ENCODE measurements at places on chromosomes 4 and X.

DNA sequence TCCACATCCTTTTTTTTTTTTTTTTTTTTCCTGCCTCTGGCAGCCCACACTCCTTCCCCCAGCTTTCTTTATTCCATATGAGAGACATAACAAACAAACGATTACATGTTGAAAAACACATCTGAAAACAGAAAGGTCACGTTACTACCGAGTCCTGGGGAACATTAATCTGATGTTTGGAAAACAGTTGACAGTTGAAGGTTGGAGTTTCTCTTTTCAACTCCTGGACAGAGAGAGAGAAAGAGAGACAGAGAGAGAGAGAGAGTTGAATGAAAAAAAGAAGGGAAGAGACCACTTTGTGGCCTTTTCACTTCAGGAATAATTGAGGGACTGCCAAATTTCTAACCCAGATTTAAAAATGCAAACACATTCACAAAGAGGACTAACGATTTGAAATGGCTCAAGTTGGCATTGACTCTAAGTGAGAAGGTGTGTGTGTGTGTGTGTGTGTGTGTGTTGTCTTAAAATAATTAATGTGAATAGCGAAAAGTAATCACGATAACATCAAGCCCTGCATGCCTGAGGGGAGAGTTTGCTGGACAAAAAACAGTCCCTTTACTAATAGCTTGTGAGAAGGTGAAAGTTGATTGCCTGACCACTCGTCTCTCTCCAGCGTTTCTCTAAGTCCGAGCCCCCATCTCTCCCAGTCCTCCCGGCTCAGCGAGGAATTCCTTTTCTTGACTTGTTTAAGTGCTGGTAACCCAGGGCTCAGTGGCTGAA is 67.3 kb downstream of the FBXO8 start:
- DNase-seq, result no peak

DNA sequence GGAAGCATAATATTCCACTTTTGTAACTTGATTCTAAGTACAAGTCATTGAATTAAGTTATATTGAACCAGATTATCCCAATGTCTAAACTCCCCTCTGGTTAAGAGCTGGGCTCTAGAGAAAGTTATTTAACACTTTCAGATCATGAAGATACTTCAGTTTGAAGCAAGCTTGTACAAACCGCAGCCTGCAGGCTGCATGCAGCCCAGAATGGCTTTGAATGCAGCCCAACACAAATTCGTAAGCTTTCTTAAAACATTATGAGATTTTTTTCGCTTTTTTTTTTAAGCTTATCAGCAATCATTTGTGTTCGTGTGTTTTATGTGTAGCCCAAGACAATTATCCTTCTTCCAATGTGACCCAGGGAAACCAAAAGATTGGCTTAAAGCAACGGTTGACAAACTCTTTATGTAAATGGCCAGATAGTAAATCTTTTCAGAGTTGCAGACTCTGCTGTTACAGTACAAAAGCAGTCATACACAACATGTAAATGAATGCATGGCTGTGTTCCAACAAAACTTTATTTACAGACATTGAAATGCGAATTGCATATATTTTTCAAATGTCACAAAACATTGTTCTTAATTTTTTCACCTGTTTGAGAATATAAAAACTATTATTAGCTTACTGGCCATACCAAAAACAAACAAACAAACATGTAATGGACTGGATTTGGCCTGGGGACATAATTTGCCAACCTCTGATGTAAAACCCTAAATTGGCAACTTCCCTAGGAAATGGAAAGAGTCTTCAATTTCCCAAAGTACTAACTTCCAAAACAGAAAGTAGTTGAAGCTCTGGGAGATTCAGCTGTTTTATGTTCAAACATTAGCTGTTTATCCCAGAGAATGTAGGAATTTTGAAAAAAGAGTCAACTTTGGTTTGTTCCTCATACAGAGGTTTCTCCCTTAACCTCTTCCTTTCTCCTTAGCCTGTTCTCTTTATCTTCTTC is 201.1 kb upstream of the MBNL3 start:
- DNase-seq, result no peak

DNA sequence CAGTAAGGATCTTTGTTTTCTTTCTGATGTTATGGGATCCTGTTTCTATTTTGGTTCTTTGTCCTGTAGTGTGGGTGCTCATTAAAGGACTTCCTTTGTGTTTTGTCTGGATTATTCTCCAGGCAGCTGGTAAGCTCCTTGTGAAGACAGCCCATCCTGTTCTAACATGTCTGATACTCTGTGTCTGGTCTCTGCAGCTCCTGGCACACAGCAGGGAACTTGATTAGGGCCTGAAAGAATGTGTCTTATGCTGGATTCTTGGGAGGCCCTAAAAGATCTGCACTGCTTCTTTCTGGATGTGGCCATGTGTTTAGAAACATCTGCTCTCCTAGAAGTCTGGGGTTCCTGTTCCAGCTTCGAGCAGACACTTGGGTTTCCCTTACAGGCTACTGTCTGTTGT is 38.1 kb upstream of the ATXN3L start:
- DNase-seq, result peak; percentile 69

- no peak for DNase-seq
Observed at GRCh38 chr4:190020790-190021717, 6.0 kb downstream of the FRG2 start.

- no peak for DNase-seq
Observed at GRCh38 chr4:109350121-109350520, 47.7 kb upstream of the COL25A1 start.

DNA sequence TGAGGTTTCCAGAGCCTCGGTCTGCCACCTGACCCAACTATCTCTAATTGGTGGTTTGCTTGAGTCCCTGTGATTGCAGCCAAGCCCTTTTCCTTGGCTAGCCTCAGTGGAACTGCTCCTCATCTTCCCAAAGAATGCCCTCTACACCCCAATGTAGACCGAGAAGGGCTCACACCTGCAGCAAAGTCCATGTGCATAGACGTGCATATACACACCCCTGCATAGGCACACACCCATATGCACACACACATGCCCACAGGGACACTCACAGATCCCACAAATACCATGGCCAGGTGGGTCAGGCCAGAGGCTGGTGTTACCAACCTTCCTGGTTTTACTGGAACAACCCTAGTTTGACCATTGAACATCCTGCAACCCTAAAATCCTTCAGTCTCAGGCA is 332 bp downstream of the AWAT2 start:
- DNase-seq, result no peak

GRCh38 chrX:91079342-91080114 is 355.1 kb upstream of the PABPC5 start:
- DNase-seq, result no peak

GRCh38 chr4:47551682-47552081 is 66.6 kb downstream of the ATP10D start:
- DNase-seq, result no peak

- no peak for DNase-seq
Observed at GRCh38 chr4:110411574-110412011, 64.4 kb upstream of the ENPEP start.

GRCh38 chr4:6990661-6991060 is 52.5 kb upstream of the TADA2B start:
- no peak for DNase-seq

DNA sequence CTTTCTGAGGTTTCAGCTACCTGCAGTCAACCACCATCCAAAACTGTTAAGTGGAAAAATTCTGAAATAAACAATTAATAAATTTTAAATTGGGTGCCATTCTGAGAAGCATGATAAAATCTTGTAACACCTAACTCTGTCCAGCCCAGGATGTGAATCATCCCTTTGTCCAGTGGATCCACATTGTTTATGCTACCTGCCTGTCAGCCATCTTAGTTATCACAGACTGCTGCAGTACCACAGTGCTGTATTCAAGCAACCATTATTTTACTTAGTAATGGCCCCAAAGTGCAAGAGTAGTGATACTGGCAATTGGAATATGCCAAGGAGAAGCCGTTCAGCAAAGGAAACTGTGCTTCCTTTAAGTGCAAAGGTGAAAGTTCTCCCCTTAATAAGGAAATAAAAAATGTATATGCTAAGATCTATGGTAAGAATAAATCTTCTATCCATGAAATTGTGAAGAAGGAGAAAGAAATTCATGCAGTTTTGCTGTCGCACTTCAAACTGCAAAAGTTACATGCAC is 20.6 kb downstream of the CAMK2D start:
- DNase-seq, result no peak

Data from NCI-H2171 (cell line).